ENCODE measurements at places on chromosomes 12 and 14.

GRCh38 chr12:12450043-12450471 is 93.2 kb downstream of the BORCS5 start:
- DNase-seq: no peak

GRCh38 chr14:72141084-72141483 is 208.9 kb downstream of the RGS6 start:
- no peak for DNase-seq

GRCh38 chr14:58872061-58872460 is 234.3 kb downstream of the DACT1 start:
- no peak for DNase-seq

DNA sequence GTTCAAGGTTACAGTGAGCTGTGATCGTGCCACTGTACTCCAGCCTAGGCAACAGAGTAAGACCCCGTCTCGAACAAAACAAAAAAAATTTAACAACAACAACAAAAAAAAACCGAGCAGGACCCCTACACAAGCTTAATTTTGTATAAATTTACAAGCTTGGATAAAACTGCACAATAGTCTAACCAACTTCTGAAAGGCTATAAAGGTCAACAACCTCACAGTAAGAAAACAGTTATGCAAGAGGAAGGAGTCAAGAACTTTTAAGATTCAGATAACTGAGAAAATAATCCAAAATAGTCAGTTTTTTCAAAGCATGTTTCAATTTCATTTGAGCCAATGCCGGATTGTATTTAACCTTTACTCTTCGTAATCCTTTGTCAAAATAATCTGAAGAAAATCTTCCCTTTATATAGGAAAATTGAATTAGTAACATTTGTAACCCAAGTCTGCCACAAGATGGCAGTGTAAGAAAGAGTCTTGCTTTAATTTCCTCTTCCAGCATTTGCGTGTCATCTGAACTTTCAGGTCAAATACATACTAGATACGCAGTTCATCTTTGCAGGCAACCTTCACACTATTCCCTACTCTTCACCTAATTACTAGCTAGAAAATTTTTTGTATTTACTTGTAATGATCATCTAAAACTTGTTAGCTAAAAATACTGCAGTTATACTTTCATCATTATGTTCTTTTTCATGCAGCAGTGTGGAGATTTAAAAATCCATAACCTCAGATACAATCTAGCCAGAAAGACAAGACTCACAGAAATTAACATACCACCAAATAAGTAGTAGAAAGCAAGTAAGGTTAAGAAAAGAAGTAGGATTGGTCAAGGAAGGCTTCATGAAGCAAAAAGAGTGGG is 5.8 kb downstream of the CCNB1IP1 start:
- DNase-seq: no peak

GRCh38 chr12:109170324-109170723 is 53.9 kb downstream of the ACACB start:
- DNase-seq: no peak

DNA sequence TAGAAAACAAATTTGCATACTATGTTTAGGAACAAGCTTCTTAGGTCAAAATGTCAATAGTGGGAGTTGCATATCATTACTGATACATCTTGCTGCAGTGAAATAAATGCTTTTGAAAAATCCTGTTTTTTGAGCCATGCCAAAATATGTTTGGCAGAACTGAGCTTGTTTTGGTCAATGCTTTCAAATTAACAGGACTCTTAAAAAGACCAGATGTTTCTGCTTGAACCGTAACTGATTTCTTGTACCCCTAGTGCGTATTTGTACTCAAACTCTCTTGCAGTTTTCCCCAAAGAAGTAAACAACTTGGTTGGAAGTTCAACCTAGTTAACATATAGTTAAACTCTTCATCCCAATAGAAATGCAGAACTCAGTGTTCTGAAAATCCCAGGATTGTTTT is 3.4 kb downstream of the TRHDE start:
- DNase-seq: no peak

DNA sequence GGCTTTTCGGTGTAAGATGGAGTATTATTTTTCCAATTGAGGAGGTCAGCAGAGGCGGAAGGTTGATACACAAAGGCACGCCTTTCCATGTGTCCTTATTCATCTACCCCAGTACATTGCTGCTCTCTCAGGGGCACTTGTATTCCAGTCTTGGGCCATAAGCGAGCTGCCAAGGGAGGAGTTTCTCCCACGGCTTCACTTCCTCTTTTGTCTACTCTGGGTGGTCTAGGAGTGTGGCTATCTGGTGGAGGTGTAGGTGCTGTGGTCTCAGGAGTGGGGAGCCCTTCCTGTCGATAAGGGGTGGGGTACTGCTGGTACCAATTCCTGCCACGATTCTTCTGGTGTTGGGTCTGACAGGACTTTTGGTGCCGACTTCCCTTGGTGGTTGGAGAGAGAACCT is 73.4 kb downstream of the GAS2L3 start:
- no peak for DNase-seq

DNA sequence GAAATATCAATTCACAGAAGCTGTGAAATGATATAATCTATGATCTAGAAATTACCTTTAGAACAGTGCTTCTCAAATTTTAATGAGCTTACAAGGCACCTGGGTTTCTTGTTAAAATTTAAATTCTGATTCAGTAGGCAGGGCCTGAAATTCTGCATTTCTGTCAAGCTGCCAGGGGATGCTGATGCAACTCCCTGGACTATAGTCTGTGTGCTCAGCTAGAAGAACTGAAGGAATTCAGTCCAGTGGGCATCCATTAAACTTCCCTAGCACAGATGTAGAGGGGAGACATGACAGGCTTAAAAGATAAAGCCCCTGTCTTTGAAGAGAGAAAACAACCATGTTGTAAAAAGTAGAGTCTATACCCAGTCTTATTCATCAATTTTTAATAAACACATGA is 441.8 kb downstream of the TMTC2 start:
- no peak for DNase-seq

GRCh38 chr12:101439236-101439635 is 31.7 kb upstream of the ARL1 start:
- DNase-seq: no peak

DNA sequence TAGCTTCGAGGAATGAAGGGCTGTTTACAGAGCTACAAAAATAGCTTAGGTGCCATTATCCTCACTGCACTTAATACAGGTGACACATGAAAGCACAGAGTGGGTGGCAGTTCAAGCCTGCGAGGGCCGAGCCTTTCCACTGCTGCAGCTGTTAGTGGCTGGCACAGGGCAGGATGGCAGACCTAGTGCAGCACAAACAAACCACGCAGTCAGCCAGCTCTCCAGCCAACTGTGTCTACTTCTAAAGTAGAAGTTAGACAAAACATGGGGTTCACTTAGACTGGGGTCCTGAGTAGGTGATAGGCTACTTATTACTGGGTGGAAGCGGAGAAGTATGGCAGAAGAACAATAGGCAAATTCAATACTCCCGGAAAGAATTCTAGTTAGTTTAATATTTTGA is 95.4 kb downstream of the DUSP16 start:
- no peak for DNase-seq

- no peak for DNase-seq
Measured at GRCh38 chr12:13425766-13426165, 229.2 kb downstream of the EMP1 start.

DNA sequence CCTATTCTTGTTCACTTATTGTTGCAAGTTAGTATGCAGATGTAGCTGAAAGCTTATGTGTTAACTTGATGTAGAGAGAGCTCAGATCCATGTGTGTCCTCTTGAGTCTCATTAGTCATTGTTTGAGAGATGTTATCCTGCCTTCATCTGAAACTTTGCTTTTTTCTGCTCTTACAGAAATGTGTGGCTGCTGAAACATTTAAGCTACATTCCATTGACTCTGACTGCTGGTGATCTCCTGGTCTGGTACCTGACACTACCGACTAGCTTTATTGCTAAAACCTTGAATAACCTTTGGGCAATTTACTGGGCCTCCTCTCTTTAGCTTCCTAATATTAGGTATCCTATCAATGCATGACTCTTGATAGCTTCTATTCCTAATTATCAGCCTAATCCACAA is 705.6 kb upstream of the FOXG1 start:
- no peak for DNase-seq

DNA sequence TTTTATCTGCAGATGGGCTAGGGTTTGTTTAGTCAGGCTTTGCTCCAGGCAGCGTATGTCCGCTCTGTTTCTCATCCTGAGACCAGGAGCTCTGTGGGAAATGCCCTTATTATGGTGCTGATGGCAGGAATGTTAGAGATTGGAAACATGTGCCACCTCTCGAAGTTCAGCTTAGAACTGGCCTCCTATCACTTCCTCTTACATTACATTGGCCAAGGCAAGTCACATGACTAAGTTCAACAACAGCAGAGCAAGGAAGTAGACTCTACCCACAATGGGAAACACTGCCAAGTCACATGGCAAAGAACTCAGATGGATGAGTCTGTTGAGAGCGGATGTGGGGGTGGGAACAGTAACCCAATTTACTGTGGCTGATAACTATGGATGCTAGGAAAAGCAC is 161.9 kb upstream of the WSCD2 start:
- no peak for DNase-seq

DNA sequence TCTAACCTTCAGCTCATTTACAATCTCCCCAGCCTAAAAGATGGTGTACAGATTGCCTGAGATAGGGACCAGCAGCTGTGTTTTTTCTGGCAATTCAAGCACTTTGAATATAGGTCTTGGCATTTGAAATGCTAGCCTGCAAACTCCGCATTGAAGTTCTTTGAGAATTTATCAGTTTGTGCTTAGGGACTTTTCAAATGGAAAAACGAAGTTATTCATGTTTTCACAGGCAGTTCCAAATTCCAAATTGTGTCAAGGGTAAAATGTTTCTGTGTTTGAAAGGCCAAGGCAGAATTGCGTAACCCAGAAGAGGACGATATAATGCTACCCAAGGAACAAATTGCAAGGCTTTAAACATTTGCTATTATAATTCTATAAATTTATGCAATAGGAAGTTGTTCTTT is 168.9 kb upstream of the RASSF8 start:
- no peak for DNase-seq

GRCh38 chr12:26276709-26277108 is 81.3 kb downstream of the SSPN start:
- no peak for DNase-seq

- no peak for DNase-seq
Measured at GRCh38 chr14:78592616-78593219, 422.5 kb downstream of the NRXN3 start.

- DNase-seq: no peak
Measured at GRCh38 chr14:104942586-104942985, 17.9 kb downstream of the PLD4 start.

- no peak for DNase-seq
Measured at GRCh38 chr12:12072064-12072760, 1.5 kb downstream of the BCL2L14 start.

DNA sequence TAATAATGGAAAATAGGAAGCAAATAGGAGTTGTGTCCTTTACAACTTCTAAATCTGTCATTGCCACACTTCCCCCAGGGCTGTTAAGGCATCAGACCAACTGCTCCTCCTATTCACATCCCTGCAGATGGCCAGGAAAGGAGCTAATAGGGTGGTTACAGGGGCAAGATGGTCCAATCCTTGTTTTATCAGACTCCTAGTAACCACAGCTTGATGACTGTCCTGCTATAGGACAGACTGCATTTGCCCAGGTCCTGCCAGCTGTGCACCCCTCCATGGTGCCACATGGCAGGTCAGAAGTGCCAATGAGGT is 10.9 kb upstream of the KRT2 start:
- DNase-seq: no peak

GRCh38 chr12:23899434-23899833 is 50.0 kb downstream of the SOX5 start:
- DNase-seq: no peak

GRCh38 chr12:91935296-91935695 is 210.3 kb downstream of the BTG1 start:
- no peak for DNase-seq

- DNase-seq: no peak
Measured at GRCh38 chr12:110245369-110245772, 35.7 kb upstream of the ATP2A2 start.

GRCh38 chr12:7114851-7115250 is 5.8 kb upstream of the C1RL start:
- DNase-seq: no peak

GRCh38 chr14:93914278-93914677 is 12.9 kb upstream of the FAM181A start:
- no peak for DNase-seq

DNA sequence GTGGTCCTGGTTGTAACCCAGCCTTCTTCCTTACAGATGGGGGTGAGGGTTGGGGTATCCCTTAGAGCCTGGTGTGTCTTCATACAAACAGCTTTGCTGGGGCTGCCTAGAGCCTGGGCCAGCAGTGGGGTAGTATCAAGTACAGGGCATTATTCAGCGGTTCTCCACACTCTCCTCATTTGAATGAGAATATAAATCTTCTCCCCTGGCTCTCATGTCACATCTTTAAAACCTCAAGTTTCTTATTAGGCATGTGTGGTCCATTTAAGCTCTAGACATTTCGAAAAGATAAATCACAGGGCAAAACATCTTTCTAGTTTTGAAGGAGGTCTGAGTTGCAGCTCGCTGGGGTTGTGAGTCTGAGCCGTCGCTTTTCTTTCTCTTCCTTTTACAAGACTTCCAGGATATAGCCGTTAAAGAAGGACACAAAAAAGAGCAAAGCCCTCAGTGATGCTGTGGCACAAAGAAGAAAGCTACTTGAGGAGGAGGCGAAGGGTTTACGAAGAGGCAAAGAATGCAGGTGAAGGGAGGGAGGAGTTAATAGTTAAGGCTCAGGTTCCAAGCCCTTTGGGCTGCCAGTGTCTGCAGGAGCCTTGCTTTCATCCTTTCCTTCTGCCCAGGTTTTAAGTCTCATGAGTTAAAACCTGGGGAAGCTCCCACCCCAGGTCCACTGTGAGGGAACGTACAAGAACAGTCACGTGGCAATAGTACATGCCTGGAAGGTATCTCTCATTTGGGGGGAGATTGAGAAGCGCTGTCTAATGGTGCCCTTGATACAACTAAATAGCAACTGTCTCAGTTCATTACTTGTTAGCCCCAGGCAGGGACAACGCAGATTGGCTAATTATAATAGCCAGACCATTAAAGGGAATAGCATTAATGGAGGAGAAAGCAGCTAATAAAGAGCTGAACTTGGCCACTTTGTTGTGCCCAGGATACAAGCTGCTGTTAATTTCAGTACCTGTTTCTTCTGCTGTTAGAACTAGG is 94.2 kb downstream of the ETV6 start:
- no peak for DNase-seq

DNA sequence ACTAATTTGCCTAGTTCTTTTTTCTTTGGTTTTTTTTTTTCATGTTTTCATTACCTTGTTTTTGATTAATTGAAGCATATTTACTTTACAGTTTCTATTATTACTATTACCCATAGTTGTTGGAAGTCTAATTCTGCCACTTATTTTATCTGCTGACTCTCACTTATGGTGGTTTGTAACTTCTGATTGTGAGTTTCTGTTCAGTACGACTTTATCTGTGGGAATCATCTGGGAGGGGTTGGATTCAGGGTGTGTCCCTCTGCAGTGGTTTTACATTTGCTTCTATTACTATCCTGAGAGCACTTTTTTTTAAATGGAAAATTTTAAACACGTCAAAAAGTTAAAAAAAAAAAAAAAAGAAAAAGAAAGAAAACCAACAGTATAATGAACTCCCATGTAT is 26.4 kb upstream of the SOS2 start:
- DNase-seq: no peak

Data from omental fat pad (tissue), 4 donors.